NCI-H526 (cell line): ENCODE measurements at places on chromosomes 2 and 18.

- no peak for DNase-seq
Observed at GRCh38 chr2:98543842-98544241, 64.5 kb downstream of the COA5 start.

DNA sequence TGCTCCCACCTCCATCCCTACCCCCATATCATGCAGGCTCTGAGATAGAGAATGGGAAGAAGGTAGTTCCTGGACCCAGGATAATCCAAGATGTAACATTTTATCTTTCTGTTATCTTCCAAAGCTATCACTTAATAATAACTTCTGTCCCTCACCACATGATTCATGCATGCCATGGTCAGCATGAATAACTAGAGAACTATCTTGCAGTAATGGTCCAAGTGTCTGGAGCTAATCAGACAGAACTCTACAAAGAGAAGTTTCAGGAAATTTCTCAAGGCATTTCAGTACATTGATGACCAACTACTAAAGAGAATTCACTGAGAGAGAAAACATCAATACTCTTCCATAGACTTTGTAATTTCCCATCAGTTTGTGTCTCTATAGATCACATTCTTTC, 1469.7 kb upstream of the PIK3C3 start:
- no peak for DNase-seq

- no peak for DNase-seq
Observed at GRCh38 chr2:3728104-3729054, 25.0 kb downstream of the DCDC2C start.

- DNase-seq: no peak
Observed at GRCh38 chr2:207311316-207312005, 145.7 kb upstream of the KLF7 start.

DNA sequence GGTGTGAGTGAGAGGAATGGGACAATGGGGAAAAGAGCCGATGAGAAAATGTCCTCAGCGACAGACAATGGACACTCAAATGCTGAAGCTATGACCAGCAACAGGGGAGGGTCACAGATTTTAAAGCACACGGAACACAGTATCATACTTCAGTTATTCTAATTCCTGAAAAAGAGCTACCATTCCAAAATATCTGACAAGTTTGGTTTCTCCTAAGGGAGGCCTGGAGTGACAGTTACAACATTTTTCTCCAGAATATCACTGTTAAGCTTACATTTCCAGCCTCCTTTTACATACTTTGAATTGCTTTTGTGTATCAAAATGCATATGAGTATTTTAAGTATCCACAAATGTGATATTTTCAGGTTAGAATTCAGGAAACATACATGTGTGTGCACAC, 321.6 kb upstream of the THUMPD2 start:
- no peak for DNase-seq

DNA sequence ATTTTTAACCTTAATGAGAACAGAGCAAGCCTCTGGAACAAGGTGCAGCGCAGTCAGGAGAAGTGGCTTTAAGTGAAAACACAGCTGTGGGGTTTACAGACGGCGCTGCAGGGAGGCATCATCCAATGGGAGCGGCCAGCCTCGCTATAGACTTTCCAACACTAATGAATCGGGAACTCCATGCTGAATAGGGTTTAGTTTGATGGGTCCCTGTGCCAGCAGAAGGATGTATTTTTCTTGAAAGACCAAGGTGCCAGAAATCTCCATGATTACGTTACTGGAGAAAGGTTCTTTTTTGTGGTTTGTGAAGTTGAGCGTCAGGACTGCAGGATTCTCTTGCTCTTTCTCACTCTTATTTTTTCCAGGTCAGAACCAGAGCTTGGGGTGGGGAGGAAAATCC, 87.9 kb upstream of the ALPP start:
- no peak for DNase-seq

GRCh38 chr2:142991295-142991694, 113.8 kb downstream of the KYNU start:
- no peak for DNase-seq

DNA sequence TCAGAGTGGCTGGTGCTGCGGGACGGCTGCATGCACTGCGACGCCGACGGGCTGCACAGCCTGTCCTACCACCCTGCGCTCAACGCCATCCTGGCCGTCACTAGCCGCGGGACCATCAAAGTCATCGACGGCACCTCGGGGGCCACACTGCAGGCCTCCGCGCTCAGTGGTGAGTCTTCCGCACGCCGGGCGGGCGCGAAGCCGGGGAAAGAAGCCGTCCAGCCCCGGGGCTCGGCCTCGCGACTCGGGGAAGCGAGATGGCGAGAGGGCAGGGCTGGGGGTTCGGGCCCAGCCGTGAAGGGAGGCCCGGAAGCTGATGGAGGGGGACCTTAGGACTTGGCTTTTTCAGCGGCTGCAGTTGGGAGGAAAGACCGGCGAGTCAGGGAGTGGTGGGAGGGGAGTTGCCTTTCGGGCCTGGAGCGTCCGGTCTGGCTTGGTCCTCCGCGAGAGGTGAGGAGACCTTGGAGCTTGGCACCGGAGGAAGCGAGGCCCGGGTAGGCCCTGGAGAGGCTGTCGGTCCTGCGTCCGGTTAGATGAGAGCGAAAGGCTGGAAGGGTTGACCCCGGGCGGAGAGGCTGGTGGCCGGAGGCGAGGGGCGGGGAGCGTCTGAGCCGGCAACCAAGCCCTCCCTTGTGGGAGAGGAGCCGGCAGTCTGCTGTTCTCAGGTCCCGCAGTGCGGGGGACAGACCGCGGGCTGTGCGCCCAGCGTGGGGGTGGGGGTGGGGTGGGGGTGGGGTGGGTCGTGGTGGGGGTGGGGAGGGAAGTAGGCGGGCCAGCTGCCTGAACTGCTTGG, 691 bp downstream of the BIRC6 start:
- DNase-seq: no peak

GRCh38 chr18:13120983-13121441, 97.5 kb upstream of the LDLRAD4 start:
- no peak for DNase-seq

DNA sequence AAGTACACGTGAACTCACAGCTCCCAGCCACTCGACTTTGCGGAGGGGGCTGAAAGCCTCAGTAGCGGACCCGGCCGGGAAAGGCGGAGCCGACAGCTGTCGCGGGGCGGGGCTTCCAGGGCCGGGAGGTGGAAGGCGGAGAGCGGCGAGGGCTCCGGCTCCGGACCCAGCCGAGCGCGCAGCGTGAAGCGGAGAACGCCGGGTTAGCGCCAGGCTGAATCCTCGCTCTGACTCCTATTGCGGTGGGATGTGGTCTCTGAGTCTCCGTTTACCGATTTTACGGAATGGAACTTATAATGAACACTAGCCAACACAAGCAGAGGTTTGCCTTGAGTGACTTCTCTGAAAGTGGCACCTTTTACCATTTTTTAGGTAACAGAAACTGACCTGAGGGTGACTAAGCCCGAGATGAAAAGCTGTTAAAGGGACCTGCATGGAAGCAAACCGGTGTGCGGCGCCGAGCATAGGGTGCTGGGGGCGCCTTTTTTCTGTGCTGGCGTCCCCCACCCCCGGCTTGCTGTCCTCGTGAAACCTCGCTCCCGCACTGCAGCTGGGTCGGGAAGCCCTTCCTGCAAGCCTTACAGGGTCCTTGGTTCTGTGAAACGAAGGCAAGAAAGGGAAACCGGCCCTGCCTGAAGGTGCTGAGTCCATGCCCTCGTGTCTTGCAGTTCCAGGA, 72.9 kb downstream of the EN1 start:
- DNase-seq: peak; percentile 81

DNA sequence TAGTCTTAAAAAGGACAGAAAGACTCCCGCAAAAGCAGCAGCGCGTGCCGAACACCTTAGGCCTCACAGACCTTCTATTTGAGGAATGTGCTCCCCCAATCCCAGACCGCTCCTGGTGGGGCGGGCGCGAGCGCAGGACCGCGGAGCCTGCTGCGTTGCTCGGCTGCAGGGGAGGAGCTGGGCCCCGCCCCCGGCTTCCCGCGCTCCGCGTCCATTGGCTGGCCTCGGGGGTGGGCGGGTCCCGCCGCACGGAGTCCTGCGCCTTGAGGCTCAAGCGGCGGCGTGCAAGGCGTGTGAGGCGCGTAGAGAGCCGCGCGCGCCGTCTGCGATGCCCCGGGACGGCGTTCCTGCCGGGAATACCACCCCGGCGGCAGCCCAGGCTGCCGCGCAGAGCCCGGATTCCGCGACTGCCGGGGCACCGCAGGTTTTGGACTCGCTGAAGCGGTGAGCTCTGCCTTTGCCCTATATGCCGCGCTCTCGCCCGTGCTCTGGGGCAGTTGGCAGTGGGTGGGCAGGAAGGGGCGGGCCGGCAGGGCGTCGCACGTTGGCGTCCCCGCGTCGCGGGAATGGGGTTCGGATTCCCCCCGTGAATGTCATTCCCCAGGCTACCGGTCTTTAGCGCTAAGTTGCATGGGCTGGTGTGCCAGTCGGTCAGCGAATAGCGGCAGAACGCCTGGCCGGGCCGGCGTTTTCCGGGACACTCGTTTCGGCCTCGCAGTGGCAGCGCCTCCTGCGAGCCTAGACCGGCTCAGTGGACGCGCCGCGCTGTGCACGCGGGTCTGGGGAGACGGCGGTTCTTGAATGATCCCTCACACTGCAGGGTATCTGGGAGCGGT, 49.6 kb upstream of the PAIP2B start:
- DNase-seq: peak; percentile 87

DNA sequence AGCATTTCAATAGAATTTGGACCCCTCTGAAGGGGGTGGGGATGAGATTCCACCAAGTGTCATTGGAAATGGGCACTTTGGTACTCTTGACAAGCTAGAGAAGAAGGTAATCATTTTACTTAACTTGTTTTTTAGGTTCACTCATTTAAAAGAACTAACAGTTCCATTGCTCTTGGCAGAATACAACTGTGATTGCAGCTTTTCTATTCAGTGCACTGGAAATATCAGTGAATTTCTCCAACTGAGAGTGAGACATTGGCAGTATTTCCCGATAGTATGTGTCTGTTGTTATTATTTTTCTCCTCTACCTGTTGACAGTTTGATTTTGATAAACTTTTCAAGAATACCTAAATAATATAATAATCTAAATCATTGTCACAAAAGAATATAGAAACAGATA, 1356.7 kb upstream of the NXPH2 start:
- DNase-seq: no peak

- peak; percentile 40 for DNase-seq
Observed at GRCh38 chr2:238160206-238161129, 1.7 kb downstream of the ERFE start.

DNA sequence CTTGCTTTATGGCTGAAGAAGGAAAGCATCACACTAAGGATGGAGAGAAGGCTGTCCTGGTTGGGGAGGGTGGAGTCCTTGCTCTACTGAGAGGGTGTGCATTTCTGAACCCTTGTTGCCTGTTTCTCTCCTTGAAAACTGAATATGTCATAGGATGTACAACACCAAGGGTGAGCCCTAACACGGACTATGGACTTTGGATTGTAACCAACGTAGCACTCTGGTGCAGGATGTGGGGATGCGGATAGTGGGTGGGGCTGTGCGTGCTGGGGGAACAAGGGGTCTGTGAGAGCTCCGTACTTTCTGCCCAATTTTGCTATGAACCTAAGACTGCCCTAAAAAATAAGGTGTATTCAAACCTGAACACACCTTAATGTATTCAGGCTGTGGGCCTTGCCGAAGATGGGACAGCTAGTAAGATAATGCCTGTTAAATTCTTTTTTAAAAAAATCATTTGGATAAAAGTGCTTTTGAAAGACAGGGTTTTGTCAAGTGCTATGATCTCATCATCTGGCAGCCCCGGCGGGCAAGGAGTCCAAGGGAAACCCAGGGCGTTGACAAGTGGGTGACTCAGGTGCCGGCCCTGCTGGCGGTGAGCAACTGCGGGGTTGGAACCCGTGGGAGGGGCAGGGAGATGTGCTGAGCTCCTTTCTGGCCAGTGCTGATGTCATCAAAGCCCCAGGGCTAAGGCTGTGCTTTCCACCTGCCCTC, 54.0 kb downstream of the GATA6 start:
- no peak for DNase-seq

DNA sequence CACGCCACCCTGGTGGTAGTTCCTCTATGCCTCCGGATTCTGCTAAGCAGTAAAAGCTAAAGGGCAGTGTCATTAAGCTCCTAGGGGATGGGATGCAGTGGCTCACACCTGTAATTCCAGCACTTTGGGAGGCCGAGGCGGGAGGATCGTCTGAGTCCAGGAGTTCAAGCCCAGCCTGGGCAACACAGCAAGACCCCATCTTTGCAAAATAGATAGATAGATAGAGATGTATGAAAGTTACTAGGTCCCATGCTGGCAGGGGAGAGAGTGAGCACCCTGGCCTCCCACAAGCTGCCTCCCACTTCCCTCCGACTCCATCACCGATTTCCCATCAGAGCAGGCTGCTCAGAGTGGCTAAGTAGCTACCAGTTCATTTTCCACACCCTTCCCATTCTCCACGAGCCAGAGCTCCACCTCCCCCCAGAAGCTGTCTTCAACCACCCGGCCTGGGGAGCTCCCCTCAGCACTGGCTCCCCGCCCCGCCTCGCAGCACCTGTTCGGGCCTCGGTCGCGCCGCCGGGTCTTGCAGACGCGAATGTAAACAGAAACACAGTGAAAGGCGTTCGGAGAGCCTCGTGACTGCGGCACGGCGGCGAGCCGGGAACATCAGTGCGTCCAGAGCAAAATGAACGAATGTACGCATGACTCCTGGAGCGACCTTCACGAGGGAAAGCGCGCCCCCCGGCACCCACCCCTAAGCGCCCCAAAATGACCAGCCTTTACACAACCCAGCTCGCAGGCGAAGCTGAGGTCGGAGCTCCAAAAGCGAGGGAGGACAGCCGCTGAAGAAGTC, 598 bp upstream of the CEP68 start:
- DNase-seq: peak; percentile 87

GRCh38 chr2:226310146-226310545, 489.5 kb downstream of the IRS1 start:
- DNase-seq: no peak

DNA sequence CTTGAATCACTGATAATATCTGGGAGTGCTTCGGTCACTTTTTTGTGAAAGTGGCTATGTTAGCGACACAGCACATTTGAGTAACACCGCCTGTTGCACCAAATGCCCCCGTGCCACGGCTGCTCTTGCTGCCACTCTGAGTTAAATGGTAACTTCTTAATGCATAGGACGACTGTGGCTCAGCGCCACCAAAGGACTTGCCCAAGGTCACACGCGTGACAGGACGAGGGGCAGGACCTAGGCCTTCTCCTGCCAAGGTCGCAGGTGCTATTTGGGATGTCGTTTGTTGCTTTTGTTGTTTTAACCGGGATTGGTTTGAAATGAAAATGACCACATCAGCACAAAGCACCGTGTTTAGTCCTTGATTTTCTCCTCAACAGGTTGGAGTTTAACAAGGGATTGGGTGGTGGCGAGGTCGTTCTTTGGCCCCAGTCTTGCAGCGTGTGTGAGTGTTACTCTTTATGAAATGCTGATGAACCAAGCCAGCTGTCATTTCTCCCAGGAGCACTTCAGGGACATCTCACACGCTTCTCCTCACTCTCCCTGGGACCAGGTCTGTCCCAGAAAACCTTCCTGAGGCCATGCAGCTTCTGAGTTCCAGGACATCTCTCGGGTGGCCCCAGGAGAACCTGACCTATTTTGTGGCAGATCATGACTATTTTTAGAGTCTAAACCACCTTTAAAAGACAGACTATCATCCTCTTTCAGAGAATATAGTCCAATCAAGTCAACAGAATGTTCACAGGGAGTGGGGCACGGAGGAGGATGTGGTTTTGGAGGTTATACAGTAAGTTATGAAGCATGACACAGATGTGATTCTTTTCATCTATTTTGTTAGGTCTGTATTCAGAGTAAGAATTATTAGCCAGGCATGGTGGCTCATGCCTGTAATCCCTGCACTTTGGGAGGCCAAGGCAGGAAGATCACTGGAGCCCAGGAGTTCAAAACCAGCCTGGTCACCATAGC, 49.9 kb downstream of the MTCL1 start:
- DNase-seq: no peak

- DNase-seq: no peak
Observed at GRCh38 chr18:1048032-1048431, 143.4 kb downstream of the ADCYAP1 start.

GRCh38 chr2:217989221-217989948, 13.4 kb downstream of the TNS1 start:
- DNase-seq: no peak
